ENCODE measurements at places on chromosomes 5 and 9.

DNA sequence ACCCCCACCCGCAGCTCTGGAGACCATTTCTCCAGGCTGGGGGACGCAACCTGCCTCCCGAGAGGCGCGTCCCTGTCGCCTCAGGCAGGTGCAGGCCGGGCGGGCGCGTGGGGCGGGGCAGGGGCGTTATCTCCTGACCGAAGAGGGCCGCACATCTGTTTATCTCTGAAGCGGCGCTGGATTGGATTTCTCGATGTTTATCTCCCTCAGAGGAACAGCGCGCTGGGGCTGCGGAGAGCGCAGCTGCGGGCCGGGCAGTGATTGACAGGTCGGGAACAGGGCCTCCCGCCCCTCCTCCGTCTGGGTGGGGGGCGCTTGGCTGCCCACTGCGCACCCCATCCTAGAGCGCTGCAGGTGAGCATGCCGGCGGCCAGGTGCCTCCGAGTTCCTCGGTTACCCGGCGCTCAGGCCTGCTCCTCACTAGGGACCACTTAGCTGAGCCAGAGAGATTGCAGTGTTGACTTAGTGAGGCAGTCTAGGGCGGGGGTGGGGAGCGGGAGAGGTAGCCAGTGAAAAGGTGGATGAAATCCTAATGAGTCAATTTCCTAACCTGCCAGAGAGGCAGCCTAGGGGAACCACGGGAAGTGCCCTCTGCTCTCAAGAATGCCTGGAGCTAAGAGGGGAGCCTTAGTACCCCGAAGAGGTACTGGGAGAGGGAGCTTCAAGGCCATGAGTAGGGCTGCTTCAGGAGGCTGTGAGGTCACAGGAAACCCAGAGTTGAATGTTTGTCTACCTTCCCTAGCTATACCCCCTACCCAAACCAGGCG lies 39.6 kb upstream of the TIFAB start:
- DNase-seq: no peak

GRCh38 chr9:95073918-95074317 lies 243.6 kb downstream of the FANCC start:
- no peak for DNase-seq

- no peak for DNase-seq
Observed at GRCh38 chr5:54580997-54581811, 63.6 kb downstream of the SNX18 start.

DNA sequence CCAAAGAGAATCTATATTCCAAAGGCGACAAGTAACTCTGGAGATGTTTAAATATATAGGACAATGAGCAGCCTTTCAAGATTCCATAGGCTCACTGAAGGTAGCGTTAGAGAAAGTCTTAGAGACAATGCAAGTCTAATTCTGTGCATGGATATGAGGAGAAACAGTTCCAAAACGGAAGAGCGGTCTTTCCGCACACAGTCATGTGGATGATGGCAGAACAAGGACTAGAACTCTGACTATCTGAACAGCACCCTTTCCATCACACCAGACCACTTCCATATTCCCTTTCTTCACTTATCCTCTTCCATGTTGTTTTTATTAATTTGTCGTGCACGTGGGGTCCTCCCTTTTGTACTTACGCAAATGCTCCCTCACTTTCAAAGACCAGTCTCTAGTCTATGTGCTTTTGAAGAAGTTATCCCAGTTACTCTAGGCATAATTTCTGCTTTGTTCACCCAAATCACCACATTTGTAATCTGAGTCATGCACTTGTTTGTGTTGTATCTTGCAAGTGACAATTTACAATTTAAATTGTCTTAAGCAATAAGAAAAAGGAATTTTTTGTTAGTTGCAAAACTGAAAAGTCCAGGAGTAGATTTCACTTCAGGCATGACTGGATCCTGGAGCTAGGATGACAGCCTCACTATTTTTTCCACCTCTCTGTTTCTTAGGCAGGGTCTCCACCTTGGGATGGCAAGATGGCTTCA lies 116.0 kb upstream of the ADRA1B start:
- no peak for DNase-seq

GRCh38 chr9:116855881-116856662 lies 169.0 kb downstream of the TRIM32 start:
- no peak for DNase-seq
